ENCODE measurements at places on chromosomes 1 and 21. TPM values are rescaled to one million over a fixed set of nuclear protein-coding genes. Genes with fewer than 3 reads are reported as not detected.

AMY1A gene
- polyA plus RNA-seq: 2.1 TPM

FMO2 gene
- polyA plus RNA-seq: 17.8 TPM

WNT4 gene
- 2.4 TPM for polyA plus RNA-seq

ADCY10 gene
- 0.23 TPM for polyA plus RNA-seq

CRYZL1 gene
- 48.9 TPM for polyA plus RNA-seq

SLC50A1 gene
- 41.6 TPM for polyA plus RNA-seq

PPOX gene
- polyA plus RNA-seq: 45.1 TPM

ZYG11A gene
- 0.10 TPM for polyA plus RNA-seq

CFHR1 gene
- 11.2 TPM for polyA plus RNA-seq

GPX7 gene
- polyA plus RNA-seq: 104 TPM
